ENCODE measurements at places on chromosomes 12 and 14.

DNA sequence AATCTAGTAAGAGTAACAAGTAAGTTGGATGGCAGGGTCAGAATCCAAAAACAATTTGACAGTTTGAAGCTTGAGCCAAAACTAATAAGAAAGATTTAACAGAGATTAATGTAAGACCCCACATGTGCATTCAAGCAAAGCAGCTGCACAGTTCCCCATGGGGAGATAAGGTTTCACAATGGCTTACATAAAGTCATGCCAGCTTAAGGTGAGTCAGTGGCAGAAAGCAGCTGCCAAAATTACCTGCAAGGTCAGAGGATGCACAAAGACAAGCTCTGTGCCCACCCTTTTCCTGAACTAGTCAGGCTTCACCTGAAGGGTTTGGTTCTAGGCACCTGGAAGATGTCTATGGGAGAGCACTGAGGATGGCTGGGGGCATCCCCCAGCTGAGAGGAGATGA lies 36.6 kb upstream of the KRT77 start:
- no peak for DNase-seq

DNA sequence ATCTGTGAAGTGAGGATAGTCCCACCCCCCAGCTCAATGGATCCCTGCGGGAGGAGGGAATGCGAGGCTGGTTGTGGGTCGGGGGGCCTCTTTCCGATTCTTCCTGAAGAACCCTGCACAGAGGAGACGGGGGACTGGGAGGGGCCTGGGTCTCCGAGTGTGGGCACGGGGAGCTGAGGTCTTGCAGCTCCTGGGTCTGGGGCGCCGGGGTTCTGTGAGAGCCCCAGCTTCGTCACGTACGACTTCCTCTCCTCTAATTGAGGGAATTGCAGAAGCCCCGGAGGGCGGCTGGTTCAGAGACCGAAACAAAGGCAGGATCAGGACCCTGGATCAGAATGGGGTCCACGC lies 66.6 kb downstream of the DIO3 start:
- DNase-seq: no peak

- DNase-seq: no peak
These were observed 17.2 kb downstream of the CALCOCO1 start for GRCh38 chr12:53710091-53710490.

- DNase-seq: no peak
These were observed 24.9 kb upstream of the CCDC63 start for GRCh38 chr12:110821917-110822316.
